SK-N-SH (cell line): ENCODE measurements at places on chromosomes 1 and 21. TPM values are rescaled to one million over a fixed set of nuclear protein-coding genes. Genes with fewer than 3 reads are reported as not detected.

LRRC39 gene
- polyA plus RNA-seq = 1.6 and 3.0 TPM in 2 replicates

CHRM3 gene
- 0.07 and 0.16 TPM in 2 replicates for polyA plus RNA-seq

EPHX1 gene
- 22.6 and 45.7 TPM in 2 replicates for polyA plus RNA-seq

C1orf226 gene
- 0.03 and 0.05 TPM in 2 replicates for polyA plus RNA-seq

CLCNKB gene
- polyA plus RNA-seq = 0.37 and 0.41 TPM in 2 replicates

SMIM1 gene
- polyA plus RNA-seq = 5.9 and 6.1 TPM in 2 replicates

CHI3L1 gene
- polyA plus RNA-seq = not detected in 2 replicates

EPRS1 gene
- 23.4 and 28.2 TPM in 2 replicates for polyA plus RNA-seq

TCP10L gene
- polyA plus RNA-seq = 0.08 and 0.33 TPM in 2 replicates

MYOC gene
- not detected in 2 replicates for polyA plus RNA-seq
